Stimulated activated CD4-positive, alpha-beta T cell treated with anti-CD3 and anti-CD28 coated beads, TNF-alpha, amount 100 ng/mL, for 24 hours (primary cell): ENCODE measurements at places on chromosomes 2 and 18.
A peak's percentile ranks its signal among the peaks of the same experiment; 100 is the strongest.

- DNase-seq, result no peak
These were observed 1002.8 kb upstream of the NRXN1 start for GRCh38 chr2:52034706-52035105.

DNA sequence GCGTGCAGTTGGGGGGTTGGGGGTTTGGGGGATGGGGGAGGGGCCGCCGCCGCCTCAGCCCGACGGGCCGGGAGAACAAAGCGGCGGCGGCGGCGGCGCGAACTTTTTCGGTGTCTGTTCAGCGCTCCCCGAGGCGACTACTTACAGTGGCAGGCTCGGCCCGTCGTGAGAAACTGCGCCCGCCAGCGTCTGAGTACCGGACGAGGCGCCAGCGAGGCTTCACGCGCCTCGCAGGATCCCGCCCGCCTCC is 172 bp downstream of the PRKD3 start:
- DNase-seq, result peak; percentile 37

DNA sequence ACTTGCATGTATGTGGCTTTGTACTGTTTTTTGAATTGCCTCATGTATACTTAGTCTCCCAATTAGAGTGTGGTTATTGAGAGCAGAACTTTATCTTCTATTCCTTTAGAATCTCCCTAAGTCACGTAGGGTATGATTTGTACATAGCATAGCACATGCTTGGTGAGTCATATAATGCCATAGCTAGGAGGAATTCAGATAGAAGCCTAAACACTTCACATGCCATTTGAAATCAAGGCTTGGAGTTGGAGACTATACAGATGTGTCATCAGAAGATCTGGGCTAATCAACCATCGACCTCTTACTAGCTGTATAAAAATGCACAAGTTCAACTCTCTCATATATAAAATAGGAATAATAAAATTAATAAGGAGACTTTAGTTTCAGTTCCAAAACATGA is 222.6 kb upstream of the ST6GAL2 start:
- DNase-seq, result no peak

DNA sequence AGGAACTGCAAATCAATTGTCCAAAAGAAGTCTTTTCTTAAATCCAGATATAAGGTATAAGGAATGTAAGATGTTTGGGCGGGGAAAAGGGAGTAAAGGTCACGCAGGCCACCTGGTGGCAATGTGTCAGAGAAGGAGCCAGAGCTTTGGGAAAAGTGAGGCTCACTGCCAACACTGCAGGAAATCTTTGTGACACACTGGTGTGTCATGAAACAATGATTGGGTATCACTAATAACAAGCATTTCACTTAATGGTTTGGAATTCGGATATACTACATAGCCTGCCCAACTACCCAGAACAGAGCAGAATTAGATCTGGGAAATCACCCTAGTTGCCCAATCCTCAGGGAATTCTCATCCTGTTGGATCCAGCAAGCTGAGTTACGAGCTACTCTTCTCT is 61.0 kb downstream of the RBMS1 start:
- DNase-seq, result no peak

GRCh38 chr18:24009651-24010333 is 4.8 kb upstream of the TTC39C start:
- DNase-seq, result no peak

DNA sequence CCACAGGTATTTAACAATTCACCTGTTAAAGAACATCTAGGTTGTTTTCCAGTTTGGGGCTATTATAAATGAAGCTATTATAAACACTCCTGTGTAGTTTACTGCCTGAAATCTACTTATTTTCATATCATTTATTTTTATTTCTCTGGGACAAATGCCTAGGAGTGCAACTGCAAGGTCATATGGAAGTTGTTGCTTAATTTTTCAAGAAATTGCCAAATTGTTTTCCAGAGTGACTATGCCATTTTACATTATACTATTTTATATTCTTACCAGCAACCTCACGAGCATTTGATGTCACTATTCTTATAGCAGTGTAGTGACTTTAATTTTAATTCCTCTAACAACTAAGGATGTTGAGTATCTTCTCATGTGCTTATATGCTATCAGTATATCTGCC is 298.4 kb downstream of the EXOC6B start:
- no peak for DNase-seq

- DNase-seq, result no peak
These were observed 97.8 kb downstream of the TMEM18 start for GRCh38 chr2:579351-579886.

GRCh38 chr2:88707003-88707402 is 15.5 kb downstream of the RPIA start:
- no peak for DNase-seq

GRCh38 chr2:189258616-189259365 is 79.2 kb upstream of the COL5A2 start:
- DNase-seq, result no peak

- no peak for DNase-seq
These were observed 86.2 kb downstream of the MIB1 start for GRCh38 chr18:21826641-21827302.
